ENCODE measurements at places on chromosomes 5 and 9. TPM values are rescaled to one million over a fixed set of nuclear protein-coding genes. Genes with fewer than 3 reads are reported as not detected.

Gene SELENOP
- 4.9 TPM for total RNA-seq

Gene FOXD4L6
- total RNA-seq = 0.33 TPM

Gene CMYA5
- total RNA-seq = 0.33 TPM

Gene MARCHF11
- not detected for total RNA-seq

Gene SH3GL2
- under 0.01 TPM for total RNA-seq

Gene CTSL
- 66.3 TPM for total RNA-seq

Gene TMEM174
- total RNA-seq = not detected

Gene GLE1
- total RNA-seq = 17.6 TPM

Gene FOXI1
- total RNA-seq = under 0.01 TPM

Gene GRIN1
- 0.10 TPM for total RNA-seq

Gene PCDHGB7
- total RNA-seq = 15.7 TPM

Gene IL3
- not detected for total RNA-seq

Gene IL9
- total RNA-seq = not detected

Gene ANKRD34B
- total RNA-seq = not detected

Gene ASPN
- not detected for total RNA-seq

Gene WDR31
- total RNA-seq = 0.29 TPM

Gene PTGES
- total RNA-seq = 0.33 TPM

Gene SLC6A19
- not detected for total RNA-seq

Gene NR4A3
- total RNA-seq = under 0.01 TPM

Gene KLF4
- total RNA-seq = 1.2 TPM

Gene CORO2A
- total RNA-seq = 0.48 TPM

Gene PHF24
- total RNA-seq = not detected

Gene ADGRV1
- total RNA-seq = under 0.01 TPM

Gene SLC46A2
- total RNA-seq = not detected

Gene C5orf63
- 3.6 TPM for total RNA-seq

Gene NFIL3
- 5.7 TPM for total RNA-seq

Gene MELK
- total RNA-seq = 12.1 TPM

Gene MTX3
- total RNA-seq = 7.2 TPM

Gene SLC34A1
- total RNA-seq = not detected

Gene DIRAS2
- not detected for total RNA-seq

Gene SLC4A9
- not detected for total RNA-seq

Gene PCDHB3
- total RNA-seq = 0.57 TPM

Gene VAV2
- total RNA-seq = 16.2 TPM

Gene TCOF1
- 28.1 TPM for total RNA-seq

Gene HNRNPA0
- 24.2 TPM for total RNA-seq

Gene SAPCD2
- total RNA-seq = 14.7 TPM

Gene UBE2QL1
- total RNA-seq = not detected

Gene DND1
- total RNA-seq = not detected

Gene PLEKHG4B
- not detected for total RNA-seq

Gene C9orf50
- total RNA-seq = not detected

Gene SPINK4
- not detected for total RNA-seq

Gene PCA3
- total RNA-seq = 0.29 TPM

Gene SHC3
- 0.29 TPM for total RNA-seq

Gene PDE8B
- 0.10 TPM for total RNA-seq

Gene SPINK13
- not detected for total RNA-seq

Gene CEL
- under 0.01 TPM for total RNA-seq

Gene ACSL6
- total RNA-seq = not detected

Gene GPX8
- total RNA-seq = 80.4 TPM
